ENCODE measurements at places on chromosomes 2 and 18.

GRCh38 chr2:168119515-168120141 lies 127.8 kb downstream of the STK39 start:
- peak; percentile 66 for DNase-seq

- no peak for DNase-seq
These were observed 133.5 kb upstream of the MGAT5 start for GRCh38 chr2:134120406-134120732.

- no peak for DNase-seq
These were observed 51.9 kb downstream of the VRK2 start for GRCh38 chr2:58098254-58099095.

- DNase-seq, result no peak
These were observed 88.5 kb upstream of the TACR1 start for GRCh38 chr2:75287624-75288316.
